ENCODE measurements at places on chromosomes 16 and 17.

GRCh38 chr17:74654742-74655141 lies 31.2 kb upstream of the CD300E start:
- DNase-seq: no peak

DNA sequence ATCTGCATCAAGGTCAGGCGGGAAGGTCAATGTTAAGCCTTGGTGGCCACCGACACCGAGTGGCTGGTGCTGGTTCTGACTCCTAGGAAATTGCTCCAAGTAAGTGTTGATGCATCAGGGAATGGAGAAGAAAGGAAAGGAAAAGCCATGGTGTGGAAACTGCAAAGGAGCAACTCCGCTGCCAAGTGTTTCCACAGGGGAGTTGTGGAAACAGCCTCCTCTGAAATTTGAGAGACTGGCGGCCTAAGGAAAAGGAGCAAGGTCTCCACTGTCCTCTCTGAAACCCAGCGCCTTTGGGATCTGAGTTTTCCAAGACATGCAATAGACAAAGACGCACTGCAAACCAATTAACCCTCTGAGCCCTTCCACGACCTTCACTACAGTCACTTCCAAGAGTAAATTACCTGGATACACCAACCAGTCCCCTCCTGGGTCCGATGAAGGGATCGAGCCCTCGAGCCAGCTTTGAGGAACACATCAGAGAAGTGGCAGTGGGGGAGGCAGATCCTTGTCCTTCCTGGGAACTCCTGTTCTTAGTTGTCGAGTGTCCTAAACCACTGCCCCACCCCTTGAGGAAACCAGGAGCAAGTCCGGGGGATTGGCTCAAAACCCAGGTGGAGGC lies 51.1 kb downstream of the SRL start:
- no peak for DNase-seq

- DNase-seq: no peak
Measured at GRCh38 chr16:2178321-2179106, 17.9 kb downstream of the CASKIN1 start.

- DNase-seq: no peak
Measured at GRCh38 chr17:3507869-3508268, 32.1 kb downstream of the ASPA start.

DNA sequence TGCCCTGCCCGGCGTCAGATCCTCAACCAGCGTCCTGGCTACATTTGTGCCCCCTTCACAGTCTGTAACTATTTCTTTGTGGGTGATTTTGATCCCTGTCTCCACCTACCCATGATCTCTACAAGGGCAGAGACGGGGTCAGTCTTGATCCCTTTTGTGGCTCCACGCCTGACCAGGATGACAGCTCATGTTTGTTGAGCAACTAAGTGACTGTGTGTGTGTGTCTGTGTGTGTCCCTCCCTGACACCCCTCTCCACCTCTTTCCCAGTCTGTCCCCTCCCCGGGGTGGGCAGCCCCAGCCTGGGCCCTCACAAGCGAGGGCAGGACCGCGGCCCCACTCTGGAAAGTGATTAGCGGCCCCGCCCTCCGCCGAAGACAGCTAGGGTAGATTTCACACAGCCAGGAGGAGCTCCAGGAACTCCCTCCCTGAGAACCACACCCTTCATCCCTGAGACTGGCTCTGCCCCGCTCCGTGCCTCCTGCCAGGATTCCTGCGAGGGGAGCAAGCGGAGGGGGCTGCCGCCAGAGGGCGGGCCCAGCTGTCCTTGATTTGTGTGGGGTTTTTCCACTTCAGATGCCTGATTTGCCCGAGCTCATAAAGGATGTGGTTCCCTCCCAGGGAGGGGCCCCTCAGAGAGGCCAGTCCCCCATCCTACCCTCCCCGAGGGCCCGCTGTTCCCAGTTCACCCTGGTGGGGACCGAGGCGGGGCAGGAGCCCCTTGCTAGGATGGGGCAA lies 5.3 kb upstream of the HS3ST6 start:
- no peak for DNase-seq

DNA sequence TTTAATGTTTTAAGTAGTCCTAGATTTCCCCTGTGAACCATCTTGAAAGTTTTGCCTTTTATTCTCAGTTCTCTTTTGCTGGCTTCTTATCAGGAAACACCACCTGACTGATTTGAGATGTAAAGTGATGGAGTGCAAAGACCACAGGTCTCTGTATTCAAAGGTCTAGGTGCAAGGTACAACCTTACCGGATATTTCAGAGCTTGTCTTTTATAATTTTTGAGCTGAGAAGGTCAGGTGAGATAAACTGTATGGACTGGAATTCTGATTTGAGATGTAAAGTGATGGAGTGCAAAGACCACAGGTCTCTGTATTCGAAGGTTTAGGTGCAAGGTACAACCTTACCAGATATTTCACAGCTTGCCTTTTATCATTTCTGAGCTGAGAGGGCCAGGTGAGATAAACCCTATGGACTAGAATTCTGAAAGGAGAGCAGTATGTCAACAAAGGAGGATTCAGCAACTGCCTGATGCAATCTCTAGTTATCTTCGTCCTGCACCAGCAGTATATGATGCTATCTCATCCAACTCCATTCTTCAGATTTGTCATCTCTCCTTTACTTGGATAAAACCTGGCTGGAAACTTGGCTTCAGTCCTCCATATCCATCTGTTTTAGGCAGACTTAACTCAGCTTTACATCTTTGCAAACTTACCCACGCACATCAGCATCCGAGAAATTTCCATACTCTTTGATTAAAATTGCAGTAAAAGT lies 64.3 kb downstream of the CENPV start:
- DNase-seq: no peak

- DNase-seq: no peak
Measured at GRCh38 chr17:49659661-49660382, 18.1 kb downstream of the SPOP start.

- DNase-seq: no peak
Measured at GRCh38 chr16:73205153-73205886, 157.4 kb upstream of the ZFHX3 start.

DNA sequence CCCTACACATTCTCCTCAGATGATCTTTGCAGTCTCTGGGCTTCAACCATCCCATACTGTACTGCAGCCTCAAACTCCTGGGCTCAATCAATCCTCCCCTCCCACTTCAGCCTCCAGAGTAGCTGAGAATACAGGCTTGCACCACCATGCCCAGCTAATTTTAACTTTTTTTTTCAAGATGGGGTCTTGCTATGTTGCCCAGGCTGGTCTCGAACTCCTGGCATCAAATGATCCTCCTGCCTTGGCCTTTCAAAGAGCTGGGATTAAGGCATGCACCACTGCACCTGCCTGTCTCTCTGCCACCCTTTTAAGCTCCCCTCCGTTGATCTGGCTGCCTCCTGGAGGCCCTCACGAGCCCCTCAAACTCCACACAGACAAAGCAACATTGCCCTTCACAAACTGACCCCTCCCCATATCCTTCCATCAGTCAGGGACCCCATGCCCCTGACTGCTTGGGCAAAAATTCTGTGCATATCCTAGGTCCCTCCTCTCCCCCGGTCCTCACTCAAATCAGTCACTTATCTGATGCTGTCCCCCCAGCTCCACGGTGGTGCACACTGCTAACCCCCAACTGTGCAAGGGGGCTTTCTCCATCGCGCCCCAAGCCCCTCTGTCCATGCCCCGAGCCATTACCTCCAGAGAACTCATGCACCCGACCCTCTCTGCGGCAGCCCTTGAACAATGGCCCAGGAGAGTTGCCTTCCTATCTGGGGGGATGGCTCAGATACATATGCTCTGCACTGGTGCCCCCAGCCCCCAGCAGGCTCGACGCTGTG lies 252.9 kb downstream of the KATNIP start:
- DNase-seq: no peak

DNA sequence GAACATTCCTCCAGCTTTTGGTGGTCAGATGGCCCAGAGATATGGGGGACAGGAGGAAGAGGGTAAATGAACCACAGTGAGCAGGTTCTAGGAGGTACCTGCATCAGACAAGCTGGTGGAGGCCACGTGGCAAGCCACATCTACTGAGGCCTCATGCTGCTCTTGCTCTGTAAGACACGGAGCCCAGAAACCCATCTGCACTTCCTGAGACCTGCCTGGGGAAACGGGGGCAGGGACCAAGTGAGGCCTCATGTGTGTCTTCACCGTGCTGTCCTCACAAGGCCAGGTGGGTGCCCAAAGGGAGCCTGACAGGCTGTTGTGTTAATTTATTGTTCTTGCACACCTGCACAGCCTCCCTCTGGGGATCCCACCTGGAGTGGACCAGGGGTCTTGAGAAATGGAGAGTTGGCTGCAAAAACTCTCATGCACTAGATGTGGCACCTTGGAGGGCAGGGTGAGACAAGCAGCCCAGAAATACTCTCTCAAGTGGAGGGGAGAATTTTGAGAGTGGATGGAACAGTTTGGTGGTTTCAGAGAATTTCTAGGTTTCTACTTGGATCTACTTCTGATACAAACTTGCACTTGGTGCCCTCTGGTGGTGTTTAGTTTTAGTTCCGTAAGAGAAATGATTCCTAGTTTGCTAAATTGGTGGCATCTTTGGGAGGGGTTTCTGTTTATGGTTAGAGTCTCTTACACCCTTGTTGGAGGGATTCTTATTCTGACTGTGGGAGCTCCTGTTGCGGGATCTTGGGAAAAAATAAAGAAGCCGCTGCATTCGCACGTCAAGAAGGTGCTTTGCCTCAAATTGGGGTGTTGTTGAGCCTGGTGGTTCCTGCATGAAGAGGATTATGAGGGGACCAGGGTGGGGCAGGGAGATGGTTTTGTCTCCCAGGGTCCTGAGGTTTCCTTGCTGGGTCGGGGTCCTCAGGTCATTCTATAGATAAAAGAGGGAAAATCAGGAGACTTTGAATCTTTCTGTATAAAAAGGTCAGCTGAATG lies 47.5 kb downstream of the SLC6A2 start:
- DNase-seq: no peak

- no peak for DNase-seq
Measured at GRCh38 chr16:79018650-79019429, 581.7 kb downstream of the MAF start.

DNA sequence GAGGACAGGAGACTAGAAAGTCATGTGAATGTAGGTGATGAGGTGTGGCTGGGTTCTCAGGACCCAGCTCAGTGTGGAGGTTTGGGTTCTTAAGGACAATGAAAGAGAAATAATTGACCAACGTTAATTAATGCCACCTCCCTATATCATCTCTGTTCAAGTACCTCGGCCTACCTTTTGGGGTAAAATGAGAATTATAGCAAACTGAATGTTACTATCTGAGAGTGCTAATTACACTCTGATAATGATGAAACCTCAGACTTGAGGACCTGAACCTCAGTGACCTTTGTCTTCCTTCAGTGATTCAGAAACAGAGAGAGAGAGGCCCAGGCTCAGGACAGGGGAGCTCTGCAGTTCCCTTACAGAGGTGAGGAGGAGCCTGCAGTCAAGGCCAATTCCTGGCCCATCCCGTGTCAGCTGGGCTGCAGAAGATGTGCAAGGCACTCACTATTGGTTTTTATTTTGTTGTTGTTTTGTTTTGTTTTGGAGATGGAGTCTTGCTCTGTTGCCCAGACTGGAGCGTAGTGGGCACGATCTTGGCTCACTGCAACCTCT lies 57.3 kb downstream of the SALL1 start:
- DNase-seq: no peak

DNA sequence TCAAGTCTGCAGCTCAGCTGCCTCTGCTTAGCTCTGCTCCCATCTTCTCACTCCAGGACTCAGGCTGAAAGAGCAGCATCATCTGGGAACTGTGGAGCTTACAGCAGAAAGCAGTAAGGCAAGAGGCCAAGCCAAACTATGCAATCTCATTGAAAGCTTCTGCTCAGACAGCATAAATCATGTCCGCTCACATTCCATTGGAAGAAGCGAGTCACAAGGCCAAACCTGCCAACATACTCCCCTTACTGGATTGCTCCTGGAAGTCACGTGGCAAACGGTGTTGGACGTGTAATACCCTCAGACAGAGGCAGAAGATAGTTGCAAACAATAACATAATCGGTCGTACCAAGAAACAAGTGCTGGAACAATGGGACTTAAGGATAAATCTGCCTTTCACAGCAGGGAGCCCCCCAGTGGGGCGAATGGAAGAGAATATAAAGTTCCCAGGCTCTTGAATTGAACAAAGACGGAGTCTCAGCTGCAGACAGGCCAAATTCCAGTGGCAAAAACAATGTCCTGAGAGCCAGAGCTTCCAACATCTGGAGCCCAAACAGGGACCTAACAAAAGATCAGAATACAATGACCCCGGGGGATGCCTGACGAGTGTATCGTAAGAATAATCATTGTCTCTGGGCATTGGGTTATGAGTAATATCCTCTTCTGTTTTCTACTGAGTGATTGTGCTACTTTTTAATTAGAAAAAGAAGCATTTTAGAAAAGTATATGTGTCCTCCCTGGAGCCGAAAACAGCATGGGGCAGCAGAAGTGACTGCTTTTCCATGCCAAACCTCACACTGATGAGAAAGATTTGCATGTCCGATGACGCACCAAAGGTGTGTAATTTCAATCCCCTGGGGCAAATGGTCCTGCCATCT lies 68.4 kb downstream of the CMC2 start:
- DNase-seq: no peak

DNA sequence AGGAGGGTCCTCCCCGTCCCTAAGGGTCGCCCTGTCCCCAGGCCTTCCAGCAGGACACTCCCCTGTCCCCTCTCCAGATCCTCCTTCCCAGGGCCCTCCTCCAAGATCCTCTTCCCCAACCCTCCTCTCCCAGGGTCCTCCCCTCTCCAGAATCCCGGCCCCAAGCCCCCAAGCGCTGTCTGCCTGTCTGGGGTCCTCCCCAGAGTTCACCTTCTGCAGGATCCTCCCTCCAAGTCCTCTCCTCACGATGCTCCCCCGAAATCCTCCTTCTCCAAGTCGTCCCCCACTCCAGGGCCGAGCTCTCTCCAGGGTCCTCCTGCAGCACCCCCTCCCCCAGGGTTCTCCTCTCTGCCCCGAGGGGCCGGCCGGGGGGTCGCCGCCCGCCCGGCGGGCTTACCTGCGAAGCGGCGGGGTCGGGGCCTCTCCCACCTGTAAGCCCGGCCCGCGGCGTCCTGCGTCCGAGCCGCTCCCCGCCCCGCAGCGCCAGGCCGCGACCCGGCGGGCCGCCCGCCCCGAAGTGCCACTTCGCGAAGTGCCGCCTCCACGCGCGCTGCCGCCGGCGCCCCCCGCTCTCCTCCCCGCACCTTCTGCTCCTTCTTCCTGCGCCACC lies 678 bp upstream of the BAIAP2 start:
- no peak for DNase-seq

GRCh38 chr17:76500747-76501017 lies 541 bp downstream of the RHBDF2 start:
- no peak for DNase-seq

GRCh38 chr16:24896439-24896838 lies 50.7 kb downstream of the SLC5A11 start:
- DNase-seq: no peak

- peak; percentile 68 for DNase-seq
Measured at GRCh38 chr17:8153957-8154607, 1.9 kb upstream of the PER1 start.

DNA sequence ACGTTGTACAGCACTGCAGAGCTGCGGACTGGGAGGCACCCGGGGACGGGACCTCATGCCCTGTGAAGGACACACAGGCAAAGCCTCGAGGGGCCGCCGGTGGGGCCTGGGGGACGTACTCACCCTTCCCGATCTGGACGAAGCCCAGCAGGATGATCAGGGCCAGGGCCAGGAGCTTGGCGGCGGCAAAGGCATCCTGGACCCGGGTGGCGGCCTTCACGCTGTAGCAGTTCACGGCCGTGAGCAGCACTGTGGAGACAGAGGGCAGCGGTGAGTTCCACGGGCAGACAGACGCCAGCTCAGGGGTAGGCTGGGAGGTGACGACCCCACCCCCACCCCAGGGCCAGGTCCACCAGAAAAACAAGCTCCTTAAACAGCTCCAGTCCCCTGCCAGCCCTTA lies 17.7 kb downstream of the SLC7A5 start:
- DNase-seq: no peak

- DNase-seq: no peak
Measured at GRCh38 chr17:74243013-74243755, 29.8 kb downstream of the TTYH2 start.

GRCh38 chr16:70644763-70645597 lies 1.4 kb upstream of the IL34 start:
- no peak for DNase-seq

All from stimulated activated CD8-positive, alpha-beta memory T cell treated with anti-CD3 and anti-CD28 coated beads, Interleukin-4, amount 100 ng/mL, for 1 hour (primary cell).